Natural killer cell treated with Interleukin-12 subunit alpha and Interleukin-12 subunit beta and Interleukin-15 and Interleukin-18, amount 100 ng/mL, for 72 hours (primary cell): ENCODE measurements at places on chromosomes 5 and 9.

DNA sequence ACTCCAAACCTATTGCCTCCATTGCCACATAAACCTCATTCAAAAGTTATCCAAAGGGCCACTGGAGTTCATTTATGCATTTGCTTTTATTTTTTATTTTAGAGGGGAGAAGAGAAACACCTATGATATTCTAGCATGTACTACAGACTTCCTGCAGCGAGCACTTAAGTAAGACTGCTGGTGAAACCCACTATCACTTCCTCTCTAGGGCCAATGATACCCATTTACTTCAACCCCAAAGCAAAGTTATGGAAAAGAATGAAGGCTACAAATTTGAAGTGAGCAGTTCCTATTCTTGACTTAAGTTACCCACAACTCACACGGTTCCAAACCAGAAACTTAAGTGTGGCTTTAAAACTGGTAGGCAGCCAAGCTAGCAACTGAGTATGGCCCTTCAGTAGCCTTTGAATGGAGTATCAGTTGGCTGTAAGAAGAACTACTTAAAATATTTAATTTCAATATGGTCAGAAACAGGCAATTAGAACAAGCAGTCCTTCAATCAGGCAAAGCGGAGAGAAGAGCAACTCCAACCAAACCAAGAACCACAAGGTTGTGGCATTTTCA, 94.1 kb downstream of the GPR21 start:
- no peak for DNase-seq

- DNase-seq: no peak
Measured at GRCh38 chr9:5817862-5818261, 15.1 kb downstream of the ERMP1 start.

- no peak for DNase-seq
Measured at GRCh38 chr9:134375011-134375390, 48.7 kb downstream of the RXRA start.

- no peak for DNase-seq
Measured at GRCh38 chr9:123537809-123538208, 181.8 kb downstream of the CRB2 start.

GRCh38 chr5:122156724-122157325, 27.5 kb downstream of the ZNF474 start:
- DNase-seq: no peak

- DNase-seq: no peak
Measured at GRCh38 chr5:39062530-39062929, 11.7 kb downstream of the RICTOR start.

DNA sequence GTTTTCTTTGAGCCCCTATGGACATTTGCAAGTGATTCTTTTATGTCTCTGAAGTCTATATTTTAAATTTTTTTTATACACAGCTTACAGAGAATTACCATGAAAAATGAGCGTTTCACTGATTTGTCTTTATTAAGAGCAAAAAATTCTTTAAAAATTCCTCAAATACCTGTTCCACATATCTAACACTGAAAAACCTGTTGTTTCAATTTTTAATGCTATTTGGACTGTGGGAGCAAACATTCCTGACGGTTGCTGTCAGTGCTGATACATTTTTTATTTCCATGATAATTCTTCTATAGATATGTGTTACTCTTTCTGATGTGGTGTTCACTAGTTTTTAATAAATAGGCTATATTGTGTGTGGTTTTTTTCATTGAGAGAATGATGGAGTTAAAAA, 199.8 kb downstream of the GDNF start:
- no peak for DNase-seq

DNA sequence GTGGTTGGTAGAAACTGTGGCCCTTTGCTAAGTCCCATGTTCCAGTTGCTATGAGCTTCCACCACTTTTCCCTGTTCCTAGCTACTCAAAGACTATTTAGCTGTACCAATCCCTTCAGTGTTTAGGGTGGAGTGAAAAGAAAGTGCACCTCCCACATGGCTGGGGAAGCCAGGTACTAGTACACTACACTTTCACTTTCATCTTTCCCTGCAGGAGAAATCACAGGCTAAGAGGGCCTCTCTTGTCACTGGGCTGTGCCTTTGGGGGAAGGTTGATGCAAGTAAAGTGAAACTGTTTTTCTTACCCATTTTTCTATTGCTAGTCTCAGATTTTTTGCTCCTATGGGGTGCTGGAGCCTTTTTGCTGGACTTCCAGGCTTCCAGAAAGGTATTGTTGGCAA, 33.5 kb upstream of the CKS2 start:
- no peak for DNase-seq

GRCh38 chr5:44382894-44383293, 6.3 kb downstream of the FGF10 start:
- no peak for DNase-seq
